ENCODE measurements at places on chromosomes 16 and 17.

- DNase-seq = no peak
Observed at GRCh38 chr17:46129302-46129701, 63.9 kb downstream of the KANSL1 start.

DNA sequence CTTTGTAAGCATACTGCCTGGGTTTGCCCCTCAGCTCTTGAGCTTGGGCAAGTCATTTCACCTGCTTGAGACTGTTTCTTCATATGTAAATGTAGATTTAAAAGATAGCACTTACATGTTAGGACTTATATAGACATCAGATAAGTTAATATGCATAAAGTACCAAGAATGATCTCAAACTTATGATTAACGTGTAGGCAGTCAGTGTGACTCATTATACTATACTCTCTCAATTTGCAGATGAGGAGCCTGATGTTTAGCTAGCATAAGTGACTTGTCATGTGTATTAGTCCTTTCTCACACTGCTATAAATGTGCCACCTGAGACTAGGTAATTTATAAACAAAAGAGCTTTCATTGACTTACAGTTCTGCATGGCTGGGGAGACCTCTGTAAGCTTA lies 690.5 kb downstream of the KCNJ2 start:
- DNase-seq = no peak

DNA sequence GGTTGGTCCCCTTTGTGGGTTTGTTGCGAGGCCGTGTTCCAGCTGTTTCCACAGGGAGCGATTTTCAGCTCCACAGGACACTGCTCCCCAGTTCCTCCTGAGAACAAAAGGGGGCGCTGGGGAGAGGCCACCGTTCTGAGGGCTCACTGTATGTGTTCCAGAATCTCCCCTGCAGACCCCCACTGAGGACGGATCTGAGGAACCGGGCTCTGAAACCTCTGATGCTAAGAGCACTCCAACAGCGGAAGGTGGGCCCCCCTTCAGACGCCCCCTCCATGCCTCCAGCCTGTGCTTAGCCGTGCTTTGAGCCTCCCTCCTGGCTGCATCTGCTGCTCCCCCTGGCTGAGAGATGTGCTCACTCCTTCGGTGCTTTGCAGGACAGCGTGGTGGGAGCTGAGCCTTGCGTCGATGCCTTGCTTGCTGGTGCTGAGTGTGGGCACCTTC lies 27.3 kb upstream of the STH start:
- no peak for DNase-seq

DNA sequence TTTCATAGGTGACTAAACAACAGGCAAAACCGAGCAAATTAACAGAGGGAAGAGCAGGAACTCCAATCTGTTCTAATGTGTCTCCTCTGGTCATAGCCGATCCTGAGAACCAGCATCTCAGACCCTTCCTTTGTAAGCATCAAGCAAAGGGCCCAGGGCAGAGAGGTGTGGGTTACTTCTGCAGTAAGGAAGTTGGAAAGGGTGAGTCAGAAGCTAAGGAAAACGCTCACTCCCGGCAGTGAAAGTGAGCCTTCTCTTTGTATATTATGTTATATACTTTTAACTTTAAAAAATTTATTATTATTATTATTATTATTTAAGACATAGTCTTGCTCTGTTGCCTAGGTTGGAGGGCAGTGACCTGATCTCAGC lies 77.7 kb downstream of the MRM3 start:
- no peak for DNase-seq

GRCh38 chr17:42132941-42133340 lies 10.3 kb downstream of the HSPB9 start:
- DNase-seq = peak; percentile 48

- no peak for DNase-seq
Observed at GRCh38 chr17:80951121-80952090, 40.2 kb upstream of the CHMP6 start.

DNA sequence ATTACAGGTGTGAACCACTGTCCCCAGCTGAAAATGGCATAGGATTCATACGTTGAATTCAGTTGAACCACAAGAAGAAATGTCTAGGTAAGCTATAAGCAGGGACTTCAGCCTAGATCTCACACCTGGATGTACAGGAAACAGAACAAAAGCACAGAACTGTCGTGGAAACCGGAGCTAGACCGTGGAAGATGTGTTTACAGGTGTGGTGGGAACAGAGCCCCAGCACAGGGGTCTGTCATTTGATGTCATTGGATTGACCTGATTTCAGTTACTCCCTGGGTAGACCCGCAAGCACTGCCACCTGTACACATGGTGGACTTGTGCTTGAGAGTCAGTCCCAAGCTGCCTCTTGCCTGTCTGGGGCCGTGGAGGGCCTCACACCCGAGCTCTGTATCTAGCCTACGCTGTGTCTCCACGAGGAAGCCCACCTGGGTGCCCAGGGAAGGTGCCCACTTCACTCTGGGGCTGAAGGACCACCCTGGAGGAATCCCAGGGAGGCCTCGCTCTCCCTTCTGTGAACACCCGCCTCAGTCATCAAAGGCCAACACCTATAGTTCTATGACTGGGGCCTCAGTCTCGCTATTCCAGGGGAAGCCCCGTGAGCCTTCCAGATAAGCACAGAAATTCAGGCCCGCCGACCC lies 32.2 kb upstream of the MLKL start:
- DNase-seq = no peak

- no peak for DNase-seq
Observed at GRCh38 chr17:75125984-75126383, 5.6 kb downstream of the NT5C start.

GRCh38 chr16:4136229-4136813 lies 20.1 kb upstream of the ADCY9 start:
- DNase-seq = no peak

DNA sequence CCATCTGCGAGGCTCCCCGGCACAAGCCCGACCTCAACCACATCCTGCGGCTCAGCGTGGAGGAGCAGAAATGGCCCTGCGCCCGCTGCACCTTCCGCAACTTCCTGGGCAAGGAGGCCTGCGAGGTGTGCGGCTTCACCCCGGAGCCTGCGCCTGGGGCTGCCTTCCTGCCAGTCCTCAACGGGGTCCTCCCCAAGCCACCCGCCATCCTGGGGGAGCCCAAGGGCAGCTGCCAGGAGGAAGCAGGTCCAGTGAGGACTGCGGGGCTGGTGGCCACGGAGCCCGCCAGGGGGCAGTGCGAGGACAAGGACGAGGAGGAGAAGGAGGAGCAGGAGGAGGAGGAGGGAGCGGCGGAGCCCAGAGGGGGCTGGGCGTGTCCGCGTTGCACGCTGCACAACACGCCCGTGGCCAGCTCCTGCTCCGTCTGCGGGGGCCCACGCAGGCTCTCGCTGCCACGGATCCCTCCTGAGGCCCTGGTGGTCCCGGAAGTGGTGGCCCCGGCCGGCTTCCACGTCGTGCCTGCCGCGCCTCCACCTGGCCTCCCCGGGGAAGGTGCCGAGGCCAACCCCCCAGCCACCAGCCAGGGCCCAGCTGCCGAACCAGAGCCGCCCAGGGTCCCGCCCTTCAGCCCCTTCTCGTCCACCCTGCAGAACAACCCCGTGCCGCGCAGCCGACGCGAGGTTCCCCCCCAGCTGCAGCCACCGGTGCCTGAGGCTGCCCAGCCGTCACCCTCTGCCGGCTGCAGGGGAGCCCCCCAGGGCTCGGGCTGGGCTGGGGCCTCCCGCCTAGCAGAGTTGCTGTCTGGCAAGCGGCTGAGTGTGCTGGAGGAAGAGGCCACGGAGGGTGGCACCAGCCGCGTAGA lies 13.1 kb upstream of the PRR35 start:
- DNase-seq = peak; percentile 69

- no peak for DNase-seq
Observed at GRCh38 chr16:14148569-14148968, 77.5 kb downstream of the MRTFB start.

- no peak for DNase-seq
Observed at GRCh38 chr16:24890746-24891145, 45.0 kb downstream of the SLC5A11 start.

- DNase-seq = no peak
Observed at GRCh38 chr16:84643180-84643583, 5.1 kb upstream of the KLHL36 start.

DNA sequence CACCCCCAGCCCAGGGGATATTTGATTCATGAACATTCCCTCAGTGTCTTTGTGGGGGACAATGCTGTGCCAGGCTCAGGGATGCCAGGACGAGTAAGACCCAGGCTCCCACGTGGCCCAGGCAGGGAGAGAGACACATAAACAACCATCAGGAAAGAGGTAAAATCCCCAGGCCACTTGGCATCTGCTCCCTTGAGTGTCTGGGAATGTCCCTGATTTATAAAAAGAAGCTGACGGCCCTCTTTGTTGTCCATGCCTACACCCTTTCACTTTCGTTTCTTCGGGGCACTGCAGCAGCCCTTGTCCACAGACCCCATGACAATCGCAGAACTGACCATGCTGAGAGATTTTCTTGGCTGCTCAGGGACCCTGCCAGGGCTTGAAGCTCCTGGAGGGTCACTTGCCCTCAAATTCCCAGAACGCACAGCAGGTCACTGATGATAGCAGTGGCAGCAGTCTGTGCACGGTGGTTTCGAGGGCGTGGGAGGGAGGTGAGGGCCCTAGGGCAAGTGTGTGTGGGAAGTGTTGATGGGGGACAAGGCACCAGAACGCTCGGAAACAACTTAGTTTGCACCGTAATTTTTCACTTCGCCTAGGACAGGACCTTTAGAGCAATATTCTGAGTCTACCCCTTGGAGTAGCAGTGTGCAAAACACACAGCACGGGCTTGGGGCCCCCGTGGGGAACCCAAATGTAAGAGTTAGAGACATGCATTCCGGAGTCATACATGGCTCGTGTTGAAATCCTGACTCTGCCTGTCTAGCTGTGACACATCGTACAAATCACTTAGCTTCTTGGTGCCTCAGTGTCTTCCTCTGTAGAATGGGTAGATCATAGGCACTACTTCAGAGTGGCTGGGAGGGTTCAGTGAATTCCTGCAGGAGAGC lies 4.7 kb downstream of the NOD2 start:
- peak; percentile 81 for DNase-seq

DNA sequence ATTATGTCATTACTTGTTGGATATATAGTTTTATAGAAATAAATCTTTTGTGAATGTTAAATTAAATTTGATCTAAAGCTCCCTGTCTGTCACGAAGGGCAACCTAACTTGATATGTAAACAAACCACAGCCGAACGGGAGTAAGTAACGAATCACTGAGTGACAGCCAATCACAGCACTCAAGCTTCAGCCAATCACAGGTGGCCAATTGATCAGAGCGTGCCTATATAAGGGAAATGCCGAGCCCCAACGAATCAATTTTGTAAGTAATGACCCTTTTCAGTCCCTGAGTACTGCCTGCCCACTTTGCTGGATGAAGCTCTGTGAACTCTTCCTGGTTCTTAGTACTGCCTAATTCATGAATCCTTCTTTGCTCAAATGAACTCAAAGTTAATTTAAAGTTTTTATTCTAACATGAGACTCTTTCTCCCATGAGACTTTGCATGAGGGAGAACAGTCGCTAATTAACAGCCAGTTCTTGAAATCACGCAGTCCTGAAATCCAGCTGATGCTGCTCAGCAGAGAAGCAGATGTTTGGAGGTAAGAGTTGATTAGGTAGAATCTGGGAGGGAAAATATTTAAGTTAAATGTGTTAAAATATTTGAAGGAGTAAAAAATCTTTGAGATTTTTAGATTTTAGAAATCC lies 302.2 kb downstream of the CNTNAP4 start:
- no peak for DNase-seq

- no peak for DNase-seq
Observed at GRCh38 chr17:48244121-48244711, 136.7 kb downstream of the SNX11 start.

- peak; percentile 31 for DNase-seq
Observed at GRCh38 chr17:70168044-70168976, 1.0 kb upstream of the KCNJ2 start.

DNA sequence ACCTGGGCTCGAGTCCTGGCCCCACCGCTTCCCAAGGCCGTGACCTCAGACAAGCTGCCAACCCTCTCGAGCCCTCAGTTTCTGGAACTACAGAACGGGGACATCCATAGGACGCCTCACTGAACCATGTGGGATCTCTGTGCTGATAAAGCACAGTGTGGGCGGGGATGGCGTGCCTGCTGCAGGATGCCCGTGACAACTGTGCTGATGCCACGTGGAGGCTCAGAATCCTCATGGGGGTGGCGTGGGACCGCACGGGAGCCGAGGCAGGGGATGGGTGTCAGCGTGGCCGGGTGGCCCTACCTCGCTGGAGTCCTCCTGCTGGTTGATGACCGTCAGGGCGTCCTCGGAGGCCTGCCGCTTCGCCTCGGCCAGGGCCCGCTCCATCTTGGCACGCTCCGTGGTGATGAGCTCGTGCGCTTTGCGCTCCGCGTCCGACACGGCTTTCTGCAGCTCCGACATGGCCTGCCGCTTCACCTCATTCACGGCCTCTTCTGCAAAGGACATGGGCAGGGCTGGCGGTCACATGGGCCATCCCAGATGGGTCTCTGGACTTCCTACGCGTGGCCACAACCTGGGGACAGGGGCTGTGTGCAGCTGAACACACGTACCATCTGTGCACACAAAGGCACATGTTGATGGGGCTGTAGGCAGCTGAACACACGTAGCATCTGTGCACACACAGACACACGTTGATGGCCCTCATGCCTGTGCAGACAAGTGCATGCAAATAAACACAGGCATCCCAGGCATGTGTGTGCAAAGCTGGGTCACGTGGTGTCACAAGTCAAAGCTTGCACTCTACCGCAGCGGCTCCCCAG lies 12.7 kb upstream of the PABPN1L start:
- DNase-seq = no peak

DNA sequence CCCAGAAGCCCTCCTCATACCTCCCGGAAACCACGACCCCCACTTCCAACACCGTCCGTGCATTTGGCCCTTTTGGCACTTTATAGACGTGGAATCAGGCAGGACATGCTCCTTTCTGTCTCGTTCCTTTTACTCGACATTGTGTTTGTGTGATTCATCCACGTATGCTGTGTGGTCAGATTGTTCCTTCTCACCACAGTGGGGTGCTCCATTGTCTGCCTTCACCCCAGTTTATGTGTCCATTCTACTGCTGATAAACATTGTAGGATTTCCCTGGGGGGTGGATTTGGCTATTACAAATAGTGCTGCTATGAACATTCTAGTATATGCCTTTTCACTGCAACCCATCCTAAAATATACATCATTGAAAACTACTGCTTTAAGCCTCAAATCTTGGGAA lies 28.9 kb upstream of the RPH3AL start:
- no peak for DNase-seq

Measured in activated T-cell treated with anti-CD3 and anti-CD28 coated beads, Interleukin-2, amount 50 U/mL, for 48 hours (primary cell).